ENCODE measurements at places on chromosomes 2 and 18. TPM values are rescaled to one million over a fixed set of nuclear protein-coding genes. Genes with fewer than 3 reads are reported as not detected.

DNA sequence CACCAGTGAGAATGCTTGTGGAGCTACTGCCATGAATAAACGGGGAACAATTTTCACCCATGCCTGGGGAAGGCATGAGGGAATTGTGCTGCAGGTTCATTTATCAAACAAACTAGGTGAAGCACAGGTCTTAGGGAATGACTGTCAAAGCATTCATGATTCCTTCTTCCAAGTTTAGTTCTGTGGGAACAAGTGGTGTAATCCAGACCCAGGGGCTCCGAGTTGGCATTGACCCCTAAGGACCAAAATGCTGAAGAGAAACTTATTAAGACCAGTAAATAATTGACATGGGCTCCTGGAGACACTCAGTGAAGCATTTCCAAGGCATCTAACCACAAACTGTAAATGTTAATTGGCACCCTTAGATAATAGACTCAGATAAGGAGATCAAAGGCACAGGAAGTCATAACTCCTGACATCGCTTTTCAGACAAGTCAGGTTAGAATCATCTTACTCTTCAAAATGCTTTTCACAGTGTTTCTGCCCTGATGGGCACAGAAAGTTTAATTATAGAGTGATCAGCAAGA, 96.9 kb downstream of the SPP2 start:
- DNase-seq = peak; percentile 68
- H3K4me3 ChIP-seq = peak overlapping the region; percentile 4
- H3K27ac ChIP-seq = no peak overlapping the region
- no peaks in the 10 kb centered on the region for H3K36me3 ChIP-seq

- H3K36me3 ChIP-seq = no peaks in the 10 kb centered on the region
- H3K27me3 ChIP-seq = no peaks in the 10 kb centered on the region
- DNase-seq = no peak
- H3K4me1 ChIP-seq = no peaks in the 10 kb centered on the region
- H3K27ac ChIP-seq = no peak overlapping the region
These were observed 412.1 kb downstream of the TSN start for GRCh38 chr2:122167515-122167914.

DNA sequence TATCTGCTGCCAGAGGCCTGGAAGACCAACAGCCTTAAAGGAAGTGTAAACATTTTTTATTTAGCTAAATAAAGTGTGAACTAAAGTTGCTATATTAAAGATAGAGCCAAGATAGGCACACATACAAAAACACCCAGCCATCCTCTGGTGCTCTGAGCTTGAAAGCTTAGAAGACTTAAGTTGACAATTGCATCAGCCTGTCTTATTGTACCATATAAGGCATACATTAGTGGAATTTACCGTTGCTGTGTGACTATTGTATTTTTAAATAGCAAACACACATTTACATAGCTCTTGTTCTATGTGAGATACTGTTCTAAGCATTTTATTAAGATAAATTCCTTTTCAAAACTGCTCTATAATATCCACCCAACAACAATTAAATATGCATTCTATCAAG, 736.6 kb upstream of the ZEB2 start:
- no peaks in the 10 kb centered on the region for H3K27me3 ChIP-seq
- no peak overlapping the region for H3K27ac ChIP-seq
- H3K4me1 ChIP-seq = no peaks in the 10 kb centered on the region
- H3K4me3 ChIP-seq = no peak overlapping the region
- no peaks in the 10 kb centered on the region for H3K36me3 ChIP-seq

GRCh38 chr2:48725696-48726494, 29.6 kb downstream of the LHCGR start:
- no peaks in the 10 kb centered on the region for H3K27me3 ChIP-seq
- no peak overlapping the region for H3K4me3 ChIP-seq
- H3K27ac ChIP-seq = no peak overlapping the region
- no peak for DNase-seq

- H3K4me3 ChIP-seq = no peak overlapping the region
- no peaks in the 10 kb centered on the region for H3K4me1 ChIP-seq
- no peaks in the 10 kb centered on the region for H3K36me3 ChIP-seq
- no peak overlapping the region for H3K27ac ChIP-seq
- H3K27me3 ChIP-seq = no peaks in the 10 kb centered on the region
- DNase-seq = no peak
These were observed 19.4 kb downstream of the EXOC6B start for GRCh38 chr2:72806280-72806945.

DNA sequence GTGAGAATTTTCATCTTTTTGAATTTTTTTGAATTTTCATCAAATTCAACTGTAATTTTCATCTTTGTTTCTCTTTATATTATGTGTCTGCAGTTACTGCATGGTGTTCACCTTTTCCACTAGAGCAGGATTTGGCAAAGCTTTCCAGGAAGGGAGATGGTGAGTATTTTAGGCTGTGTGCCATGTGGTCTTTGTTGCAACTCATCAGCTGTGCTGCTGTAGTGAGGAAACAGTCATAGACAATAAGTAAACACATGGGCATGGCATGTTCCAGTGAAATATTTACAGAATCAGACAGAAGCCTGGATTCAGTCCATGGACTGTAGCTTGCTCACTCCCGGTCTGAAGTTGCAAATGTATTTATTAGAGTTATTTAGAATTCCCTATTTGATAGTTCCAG, 120.4 kb downstream of the DCDC2C start:
- no peak overlapping the region for H3K4me3 ChIP-seq

DNA sequence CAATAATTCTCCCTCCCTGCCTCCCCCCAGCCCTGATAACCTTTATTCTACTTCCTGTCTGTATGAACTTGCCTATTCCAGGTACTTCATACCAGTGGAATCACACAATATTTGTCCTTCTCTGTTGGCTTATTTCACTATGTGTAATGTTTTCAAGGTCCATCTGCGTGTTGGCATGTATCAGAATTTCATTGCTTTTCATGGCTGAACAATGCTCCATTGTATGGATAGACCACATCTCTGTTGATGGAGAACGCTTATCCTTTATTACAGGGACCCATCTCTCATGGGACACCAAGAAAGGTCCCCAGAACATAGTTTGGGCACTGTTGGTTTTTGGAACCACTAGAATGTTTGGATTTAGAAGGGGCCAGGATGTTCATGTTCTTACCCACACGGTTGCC, 40.2 kb downstream of the ATOH8 start:
- H3K27ac ChIP-seq = no peak overlapping the region
- H3K4me3 ChIP-seq = no peak overlapping the region
- no peaks in the 10 kb centered on the region for H3K4me1 ChIP-seq
- no peak for DNase-seq

- no peak overlapping the region for H3K27ac ChIP-seq
- no peaks in the 10 kb centered on the region for H3K27me3 ChIP-seq
- DNase-seq = no peak
- H3K4me3 ChIP-seq = no peak overlapping the region
- no peaks in the 10 kb centered on the region for H3K36me3 ChIP-seq
These were observed 533.7 kb upstream of the CHAC2 start for GRCh38 chr2:53233759-53234547.

- peak overlapping the region; percentile 60 for H3K27ac ChIP-seq
- H3K4me3 ChIP-seq = peak overlapping the region; percentile 43
- no peaks in the 10 kb centered on the region for H3K36me3 ChIP-seq
- DNase-seq = no peak
These were observed 47.8 kb downstream of the TMEM163 start for GRCh38 chr2:134670955-134671354.

GRCh38 chr2:39515273-39515896, 78.3 kb upstream of the MAP4K3 start:
- no peaks in the 10 kb centered on the region for H3K36me3 ChIP-seq
- no peak overlapping the region for H3K4me3 ChIP-seq
- no peak for DNase-seq
- no peaks in the 10 kb centered on the region for H3K27me3 ChIP-seq
- no peak overlapping the region for H3K27ac ChIP-seq
- H3K4me1 ChIP-seq = no peaks in the 10 kb centered on the region

DNA sequence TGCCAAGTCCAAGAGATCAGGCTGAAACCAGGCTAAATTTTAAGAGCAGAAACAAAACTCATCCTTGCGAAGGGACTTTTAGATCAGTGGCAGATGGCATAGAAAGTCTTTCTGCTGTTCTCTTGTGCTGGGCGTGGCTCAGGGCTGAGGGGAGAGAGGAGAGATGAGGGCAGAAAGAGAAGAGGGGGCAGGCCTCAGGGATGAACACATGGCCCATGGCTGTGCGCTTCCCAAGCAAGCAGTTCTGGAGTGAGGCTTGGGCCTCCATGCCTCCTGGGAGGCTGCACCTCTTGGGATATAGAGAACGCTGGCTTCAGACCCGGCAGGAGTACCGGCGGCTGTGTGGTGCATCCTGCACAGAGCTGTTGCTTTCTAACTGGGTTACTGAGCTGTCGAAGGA, 41.0 kb downstream of the HPCAL1 start:
- H3K27ac ChIP-seq = no peak overlapping the region
- H3K4me1 ChIP-seq = peaks cover 61% of the 10 kb centered on the region
- DNase-seq = no peak

GRCh38 chr18:2994603-2995432, 18.1 kb downstream of the LPIN2 start:
- H3K27ac ChIP-seq = peak overlapping the region; percentile 62
- peak; percentile 77 for DNase-seq
- H3K4me1 ChIP-seq = peaks cover 38% of the 10 kb centered on the region
- peak overlapping the region; percentile 35 for H3K4me3 ChIP-seq
- no peaks in the 10 kb centered on the region for H3K27me3 ChIP-seq

Gene TTC39C
- 81.2 TPM for total RNA-seq

Gene HOXD12
- total RNA-seq = not detected

Gene ZAP70
- total RNA-seq = 382 TPM

Gene CGREF1
- total RNA-seq = 3.5 TPM

Measured in naive thymus-derived CD4-positive, alpha-beta T cell (primary cell).